ENCODE measurements at places on chromosomes 3 and 15.

- DNase-seq: peak; percentile 80
Measured at GRCh38 chr15:69535101-69535638, 82.6 kb downstream of the RPLP1 start.

DNA sequence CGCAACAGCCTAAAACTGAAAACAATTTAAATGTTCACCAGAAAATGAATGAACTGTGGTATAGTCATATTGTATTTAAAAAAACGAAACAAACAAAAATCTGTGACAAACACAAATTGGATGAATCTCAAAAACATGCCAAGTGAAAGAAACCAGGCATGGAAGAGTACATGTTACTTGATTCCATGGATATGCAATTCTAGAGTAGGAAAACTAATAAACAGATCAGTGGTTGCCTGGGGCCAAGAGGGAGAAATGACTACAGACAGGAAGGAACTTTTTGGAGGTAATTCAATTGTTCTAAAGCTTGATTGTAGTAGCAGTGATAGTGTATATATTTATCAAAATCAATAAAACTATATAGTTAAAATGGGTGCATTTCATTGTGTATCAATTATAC is 16.8 kb downstream of the UBE3A start:
- DNase-seq: no peak

- peak; percentile 95 for DNase-seq
Measured at GRCh38 chr15:47885920-47886319, 168.6 kb downstream of the SEMA6D start.

GRCh38 chr3:106167728-106168127 is 298.9 kb upstream of the CBLB start:
- no peak for DNase-seq

DNA sequence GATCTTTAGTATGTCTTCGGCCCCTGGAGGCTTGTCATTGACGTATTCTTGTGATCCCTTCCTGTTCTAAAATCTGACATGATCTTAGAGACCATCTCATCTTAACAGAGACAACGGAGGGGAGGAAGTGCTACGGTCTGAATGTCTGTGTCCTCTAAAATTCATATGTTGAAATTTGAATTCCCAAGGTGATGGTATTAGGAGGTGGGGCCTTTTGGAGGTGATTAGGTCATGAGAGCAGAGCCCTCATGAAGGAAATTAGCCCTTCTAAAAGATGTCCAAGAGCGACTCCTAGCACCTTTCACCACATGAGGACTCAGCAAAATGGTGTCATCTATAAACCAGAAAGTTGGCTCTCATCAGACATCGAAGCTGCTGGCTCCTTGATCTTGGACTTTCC is 233.2 kb upstream of the CMC1 start:
- no peak for DNase-seq

DNA sequence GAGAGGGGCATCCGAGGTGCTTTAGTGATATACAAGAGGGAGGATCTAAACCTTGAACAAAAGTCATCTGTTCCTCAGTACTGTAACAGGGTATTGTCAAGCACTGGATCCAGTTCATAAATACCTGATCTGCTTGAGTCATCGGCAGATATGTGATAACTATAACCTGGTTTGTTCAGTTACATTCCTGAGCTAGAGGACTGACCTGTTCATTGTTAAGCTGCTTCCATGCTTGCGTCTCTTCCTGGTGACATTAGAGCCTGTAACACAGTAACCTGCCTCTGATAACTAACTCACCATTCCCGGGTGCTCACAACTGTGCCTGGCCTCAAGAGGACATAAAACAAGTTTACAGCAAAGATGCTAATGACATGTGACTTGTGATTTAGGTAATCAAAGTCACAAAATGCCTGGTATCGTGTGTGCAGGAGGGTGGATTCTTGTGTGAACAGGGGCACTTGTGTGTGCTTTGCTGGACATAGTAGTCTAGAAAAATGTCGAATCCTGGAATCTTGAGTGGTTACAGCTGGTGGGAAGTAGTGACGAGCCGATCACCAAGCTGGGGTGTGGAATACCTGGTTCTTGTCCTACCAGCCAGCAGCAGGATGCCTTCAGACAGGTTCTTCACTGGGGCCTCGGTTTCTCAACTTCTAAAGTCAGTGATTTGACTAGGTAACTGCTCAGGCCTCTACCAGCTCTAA is 30.9 kb upstream of the POLR2M start:
- no peak for DNase-seq

DNA sequence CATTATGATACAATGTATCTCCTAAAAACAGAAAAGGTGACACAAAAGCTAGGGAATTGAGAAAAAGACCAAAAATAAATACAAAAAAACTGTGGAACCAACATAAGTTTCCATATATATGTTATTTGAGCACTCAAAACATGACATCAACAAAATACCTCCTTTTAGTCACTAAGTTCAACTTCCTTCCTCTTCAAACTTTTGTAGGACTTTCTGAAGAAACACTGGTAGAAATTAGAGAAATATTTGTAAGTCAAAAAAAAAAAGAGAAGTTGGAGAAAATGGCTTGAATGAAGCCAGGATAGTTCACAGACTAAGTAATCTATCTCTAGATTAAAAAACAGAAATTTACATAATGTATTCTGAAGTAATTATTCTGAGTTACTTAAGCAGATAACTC is 208.4 kb upstream of the ALCAM start:
- no peak for DNase-seq

GRCh38 chr15:28006116-28006905 is 92.8 kb downstream of the OCA2 start:
- DNase-seq: peak; percentile 16

DNA sequence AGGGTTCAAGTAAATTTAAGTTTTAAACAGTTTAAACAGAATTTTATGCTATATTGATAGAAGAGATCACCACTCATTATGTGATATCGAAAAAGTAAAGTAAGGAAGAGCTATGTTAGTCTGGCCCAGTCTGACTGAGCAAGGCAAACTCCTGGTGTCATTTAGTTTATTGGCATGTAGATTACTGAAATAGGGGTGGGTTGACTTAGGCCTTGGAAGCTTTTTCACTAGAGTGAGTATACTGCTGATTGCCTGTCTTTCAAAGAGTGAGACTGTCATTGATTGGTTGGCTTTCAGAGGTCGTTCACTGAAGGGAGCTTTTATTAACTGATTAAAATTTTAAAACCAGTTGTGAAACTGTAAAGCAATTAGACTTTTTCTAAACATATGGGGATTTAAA is 294.5 kb downstream of the NAALADL2 start:
- no peak for DNase-seq

DNA sequence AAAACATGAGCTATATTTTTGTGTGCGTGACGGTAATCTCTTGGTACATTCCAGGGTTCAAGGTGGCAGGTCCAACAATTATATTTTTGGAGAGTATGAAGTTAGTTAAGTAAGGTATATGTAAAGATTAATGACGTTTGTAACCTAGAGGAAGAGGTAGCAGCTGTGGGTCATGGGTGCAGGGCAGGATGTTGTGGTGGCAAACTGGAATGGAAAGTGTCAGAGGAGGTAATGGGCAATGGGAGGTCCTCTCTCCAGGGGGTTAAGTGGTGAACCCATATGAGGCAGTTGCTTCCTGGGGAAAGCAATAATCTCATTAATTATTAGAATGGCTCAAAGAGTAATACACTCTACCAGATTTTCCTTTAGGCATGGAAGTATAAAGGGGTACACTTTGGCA is 1.0 kb upstream of the CD200R1L start:
- DNase-seq: no peak

- DNase-seq: no peak
Measured at GRCh38 chr3:4091786-4092185, 211.4 kb upstream of the SETMAR start.

DNA sequence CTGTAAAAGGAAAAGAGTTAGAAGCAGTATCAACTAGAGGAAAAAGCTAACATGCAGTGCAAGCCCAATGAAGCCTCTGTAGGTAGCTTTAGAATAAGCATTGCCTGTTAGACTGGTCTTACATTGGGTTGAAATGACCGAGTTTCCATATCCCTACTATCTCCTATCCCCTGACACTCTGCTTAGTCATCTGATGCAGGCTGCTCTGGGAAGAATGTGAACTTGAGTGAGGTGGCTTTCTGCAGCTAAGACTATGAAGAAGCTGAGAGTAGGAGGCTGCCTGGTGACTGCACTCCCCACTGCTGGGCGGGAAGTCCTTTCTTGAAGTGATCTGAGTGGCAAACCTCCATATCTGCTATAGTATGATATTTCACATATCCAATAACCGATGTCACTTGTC is 64.7 kb downstream of the OXSM start:
- peak; percentile 58 for DNase-seq

GRCh38 chr3:3696345-3696744 is 102.9 kb upstream of the LRRN1 start:
- no peak for DNase-seq

DNA sequence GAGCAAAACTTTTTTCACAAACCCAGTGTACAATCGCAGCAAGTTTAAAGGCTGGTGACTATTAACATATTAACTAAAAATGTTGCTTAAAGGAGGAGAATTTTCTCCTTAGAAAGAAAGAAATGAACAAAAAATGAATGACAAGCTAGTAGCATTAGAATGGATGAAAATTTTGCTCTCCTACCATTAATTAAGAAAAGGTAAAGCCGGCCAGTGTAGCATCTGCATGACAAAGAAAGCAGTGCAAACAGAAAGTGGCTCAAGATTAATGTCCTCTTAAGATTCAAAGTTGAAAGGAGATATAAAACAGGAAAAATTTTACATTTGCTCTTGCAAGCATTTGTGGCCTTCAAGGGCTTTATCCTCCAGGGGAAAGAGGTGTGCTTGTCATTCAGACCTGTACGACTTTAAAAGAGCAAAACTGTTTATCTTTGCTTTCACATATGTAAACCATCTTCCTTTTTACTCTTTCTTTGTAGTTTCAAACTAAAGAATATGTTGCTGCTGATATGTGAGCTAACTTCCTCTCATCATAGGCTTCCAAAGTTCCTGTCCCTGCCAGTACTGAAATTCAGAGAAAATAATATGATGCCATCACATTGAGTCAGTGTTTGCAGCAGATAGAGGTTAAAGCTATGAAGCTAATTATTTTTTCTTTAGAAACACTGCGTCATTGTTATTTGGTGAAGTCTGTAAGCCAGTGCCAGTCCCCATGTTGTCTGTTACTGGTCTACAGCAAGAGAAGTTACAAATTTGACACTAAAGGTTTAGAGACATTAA is 439.1 kb upstream of the GRM7 start:
- no peak for DNase-seq

DNA sequence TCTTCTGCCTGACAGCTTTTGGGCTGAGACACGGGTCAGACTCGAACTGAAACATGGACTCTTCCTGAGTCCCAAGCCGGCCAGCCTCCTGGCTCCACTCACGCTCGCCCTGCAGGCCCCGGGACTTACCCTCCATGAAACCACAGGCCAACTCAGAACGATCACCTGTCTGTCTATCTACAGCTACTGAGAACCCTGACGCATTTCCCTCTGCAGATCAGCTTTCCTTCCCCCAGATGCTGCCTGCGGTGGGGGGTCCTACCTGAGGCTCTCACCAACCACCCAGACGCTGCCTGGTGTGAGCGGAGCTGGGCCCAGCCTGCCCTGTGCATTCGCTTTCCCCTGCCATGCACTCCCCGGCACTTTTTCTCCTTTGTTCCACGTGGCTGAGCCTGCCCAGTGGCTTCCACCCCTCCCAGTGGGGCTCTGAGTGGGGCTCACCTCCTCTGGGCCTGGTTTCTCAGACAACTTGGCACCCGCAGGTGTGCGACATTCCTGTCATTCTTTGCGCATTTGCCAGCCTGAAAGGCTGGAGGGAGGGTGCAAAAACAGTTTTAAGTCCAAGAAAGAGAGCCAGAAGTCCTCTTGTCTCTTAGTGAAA is 60.2 kb downstream of the PLXNA1 start:
- DNase-seq: peak; percentile 45

- DNase-seq: peak; percentile 89
Measured at GRCh38 chr3:73029321-73029796, 32.1 kb upstream of the EBLN2 start.

- DNase-seq: peak; percentile 98
Measured at GRCh38 chr15:88918738-88919137, 5.6 kb upstream of the MFGE8 start.

DNA sequence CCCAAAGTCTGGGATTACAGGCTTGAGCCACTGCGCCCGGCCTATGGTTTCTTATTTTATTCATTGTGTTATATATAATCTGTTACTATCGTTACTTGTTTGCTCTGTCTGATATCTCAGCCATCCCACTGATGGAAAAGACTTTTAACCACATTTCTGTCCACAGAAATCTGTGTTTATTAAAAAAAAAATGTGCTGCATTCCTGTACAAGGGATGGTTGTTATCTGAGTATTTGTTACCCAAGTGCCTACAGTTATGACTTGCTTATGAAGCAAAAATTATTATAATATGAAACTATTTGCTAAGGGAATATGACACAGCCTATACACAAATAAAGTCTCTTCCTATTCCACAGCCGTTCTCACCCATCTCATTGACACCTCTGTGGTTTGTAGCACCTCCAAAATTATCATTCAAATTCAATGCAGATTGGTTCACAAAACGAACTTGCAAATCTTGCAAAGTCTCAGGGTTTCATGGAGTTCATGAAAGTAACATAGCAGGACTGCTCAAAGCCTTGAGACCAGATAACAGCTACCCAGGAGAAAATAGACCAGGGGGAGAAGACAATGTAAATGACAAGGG is 47.4 kb upstream of the UBE2E1 start:
- DNase-seq: no peak

DNA sequence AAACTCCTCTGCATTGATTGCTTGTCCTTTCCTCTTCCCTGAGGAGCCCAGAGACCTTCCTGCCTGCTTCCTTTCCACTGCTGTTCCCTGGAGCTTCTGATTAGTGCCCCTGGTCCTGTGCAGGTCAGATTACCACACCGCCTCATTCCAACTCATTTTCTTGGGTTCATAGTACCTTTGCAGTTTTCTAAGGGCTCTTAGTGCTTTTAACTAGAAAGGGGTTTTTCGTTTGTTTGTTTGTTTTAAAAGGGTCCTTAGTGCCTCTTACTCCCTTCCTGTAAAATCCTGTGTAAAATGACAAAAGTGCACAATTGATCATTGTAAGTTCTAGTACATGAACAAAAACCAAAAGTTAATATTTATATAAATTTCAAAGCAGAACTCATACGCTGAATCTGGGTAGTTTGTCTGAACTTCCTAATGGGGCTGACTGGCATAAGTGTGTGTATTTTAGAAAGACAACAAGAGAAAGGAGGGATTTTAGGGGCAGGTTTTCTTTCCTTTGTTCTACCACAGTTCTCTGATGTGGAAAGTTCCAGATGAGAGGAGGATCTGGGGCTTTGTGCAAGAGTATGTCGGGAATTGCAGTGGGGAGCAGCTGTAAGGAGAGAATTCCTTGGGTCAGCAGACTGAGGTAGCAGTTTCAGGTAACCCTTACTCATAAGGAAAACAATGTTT is 30.6 kb downstream of the SNRK start:
- no peak for DNase-seq
